ENCODE measurements at places on chromosomes 3 and 15. TPM values are rescaled to one million over a fixed set of nuclear protein-coding genes. Genes with fewer than 3 reads are reported as not detected.

Gene ZNF710
- total RNA-seq = 18.0 TPM

Gene OSTN
- 0.09 TPM for total RNA-seq

Gene KBTBD13
- not detected for total RNA-seq

Gene MEX3B
- 0.73 TPM for total RNA-seq

Gene DHFR2
- 7.8 TPM for total RNA-seq

Gene CTXN2
- not detected for total RNA-seq

Gene STAC
- total RNA-seq = 18.4 TPM

Gene PTX3
- total RNA-seq = 0.97 TPM

Gene PIF1
- total RNA-seq = 9.8 TPM

Gene PARP15
- 0.23 TPM for total RNA-seq

Gene AGTR1
- total RNA-seq = 13.0 TPM

Gene WDR93
- 3.0 TPM for total RNA-seq

Gene ASB14
- not detected for total RNA-seq

Gene MCF2L2
- total RNA-seq = 4.0 TPM

Gene ARRDC4
- total RNA-seq = 25.4 TPM

Gene REC114
- not detected for total RNA-seq
